ENCODE measurements at places on chromosomes 12 and 14.

DNA sequence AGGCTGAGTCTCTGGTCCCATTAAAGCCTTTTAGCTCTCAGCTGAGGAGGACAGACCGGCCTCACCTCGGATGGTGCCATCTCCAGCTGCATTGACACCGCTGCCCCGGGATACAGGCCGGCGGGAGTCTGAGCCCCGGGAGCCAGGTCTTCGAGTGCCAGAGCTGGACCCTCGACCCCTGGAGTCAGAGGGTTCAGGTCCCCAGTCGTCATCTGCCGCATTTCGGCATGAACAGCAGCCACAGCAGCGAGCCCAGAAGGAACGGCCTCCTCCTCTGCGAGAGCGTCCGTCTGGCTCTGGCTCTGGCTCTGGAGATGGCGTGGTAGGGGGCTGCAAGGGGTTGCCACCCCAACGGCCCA is 1.0 kb downstream of the TGM1 start:
- no peak for DNase-seq

GRCh38 chr14:33469898-33470297 is 481.0 kb downstream of the EGLN3 start:
- no peak for DNase-seq

DNA sequence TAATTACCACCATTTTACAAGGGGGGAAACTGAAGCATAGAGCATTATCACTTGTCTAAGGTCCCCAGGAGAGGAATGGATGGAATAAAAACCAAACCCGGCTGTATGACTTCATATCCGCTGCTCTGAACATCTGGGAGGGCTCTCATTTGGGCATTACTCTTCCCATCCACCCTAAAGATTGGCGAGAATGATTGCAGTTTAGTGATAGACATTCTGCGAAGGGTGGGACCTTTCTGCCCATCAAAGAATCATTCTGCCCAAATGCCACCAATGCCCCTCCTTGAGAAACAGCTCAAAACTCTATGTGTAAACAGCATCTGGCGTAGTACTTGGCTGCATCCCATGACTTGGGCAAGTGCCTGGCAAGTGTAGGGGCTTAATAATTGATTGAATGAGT is 11.6 kb downstream of the CHST11 start:
- no peak for DNase-seq

DNA sequence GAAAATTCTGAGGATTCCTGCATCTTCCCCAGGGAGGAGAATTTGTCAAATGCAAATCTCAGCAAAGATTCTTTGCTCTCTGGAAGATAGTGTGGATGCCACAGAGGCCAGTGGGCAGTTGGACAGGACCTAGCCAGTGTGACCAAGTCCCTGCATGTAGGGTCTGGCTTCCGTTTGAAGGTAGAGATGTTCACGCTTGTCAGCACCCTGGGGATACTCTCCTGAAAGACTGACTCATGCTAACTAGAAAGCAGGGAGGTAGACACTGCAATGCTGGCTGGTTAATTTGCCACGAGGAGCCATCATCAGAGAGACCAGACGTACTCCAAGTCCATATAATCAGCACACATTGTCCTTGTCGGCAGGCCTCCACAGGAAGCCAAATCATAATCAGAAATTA is 130.1 kb downstream of the SAMD4A start:
- no peak for DNase-seq

- no peak for DNase-seq
These were observed 406.1 kb upstream of the TMPO start for GRCh38 chr12:98109266-98109665.

GRCh38 chr12:16634786-16635185 is 28.8 kb upstream of the LMO3 start:
- DNase-seq: no peak

DNA sequence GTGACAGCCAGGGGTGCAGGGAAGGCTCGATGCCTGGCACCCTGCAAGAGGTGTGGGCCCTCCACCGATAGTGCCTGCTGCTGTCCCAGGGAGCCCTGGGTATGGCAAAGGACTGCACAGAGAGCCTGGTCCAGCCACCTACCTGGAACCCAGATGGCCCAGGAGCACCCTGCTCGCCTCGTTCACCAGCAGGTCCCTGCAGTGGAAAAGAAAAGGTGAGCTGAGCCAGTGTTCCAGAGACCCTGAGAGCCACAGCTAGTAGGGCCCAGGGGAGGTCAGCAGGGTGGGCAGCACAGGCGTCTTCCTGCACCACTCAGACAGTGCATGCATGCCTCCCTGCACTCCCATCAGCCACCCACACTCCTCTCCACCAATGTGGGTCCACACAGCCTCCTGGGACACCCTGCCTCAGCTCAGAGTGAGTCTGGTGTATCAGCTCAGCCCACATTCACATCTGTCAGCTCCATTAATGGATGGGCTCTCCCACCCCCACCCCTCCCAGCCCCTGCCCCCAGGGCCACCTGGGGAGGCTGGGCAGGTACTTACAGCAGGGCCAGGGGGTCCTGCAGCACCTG is 20.2 kb downstream of the TMEM106C start:
- no peak for DNase-seq

GRCh38 chr12:62006076-62006732 is 254.0 kb upstream of the USP15 start:
- peak; percentile 60 for DNase-seq

- DNase-seq: no peak
These were observed 30.6 kb downstream of the ATG14 start for GRCh38 chr14:55381040-55381439.

- no peak for DNase-seq
These were observed 1.1 kb downstream of the LIN52 start for GRCh38 chr14:74085828-74086227.

DNA sequence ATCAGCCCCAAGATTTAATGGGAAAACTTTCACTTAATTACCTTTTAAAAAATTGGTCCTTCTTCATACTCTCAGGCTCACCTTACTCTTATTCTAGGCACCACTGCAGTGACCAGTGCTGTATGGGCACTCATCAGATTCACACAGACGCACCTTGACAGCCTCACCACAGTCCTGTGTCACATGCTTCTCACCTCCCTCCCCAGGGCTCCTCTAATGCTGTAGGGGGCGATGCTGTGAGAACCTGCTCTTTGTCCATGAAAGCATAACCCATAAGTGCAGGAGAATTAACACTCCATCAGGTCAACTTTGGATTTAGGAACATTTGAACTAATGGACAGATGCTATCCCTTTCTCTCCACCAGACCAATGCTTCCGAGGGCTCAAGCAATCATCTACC is 13.9 kb upstream of the PPP4R3A start:
- DNase-seq: no peak

All from GM03348 (cell line).